ENCODE measurements at places on chromosomes 3 and 15.

DNA sequence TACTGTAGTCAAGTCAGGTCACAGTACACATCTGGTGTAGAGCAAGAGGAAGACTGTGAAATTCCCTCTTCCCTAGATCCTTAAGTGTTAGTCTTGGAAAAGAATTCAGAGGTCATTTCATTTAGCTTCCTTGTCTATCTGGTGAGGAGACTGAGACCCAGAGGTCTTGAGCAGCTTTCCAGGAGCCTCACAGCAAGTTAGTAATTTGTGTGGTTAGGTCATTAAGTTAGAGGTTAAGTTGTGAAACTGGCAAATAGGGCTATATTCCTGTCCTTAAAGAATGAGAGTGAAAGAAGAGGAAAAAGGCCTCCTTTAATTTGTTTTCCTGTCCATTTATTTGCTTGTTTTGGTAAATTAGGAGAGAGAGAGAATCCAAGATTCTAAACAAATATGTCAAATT is 9.0 kb downstream of the PODXL2 start:
- DNase-seq = no peak

- no peak for DNase-seq
These were observed 80.6 kb downstream of the ULK4 start for GRCh38 chr3:41881233-41881821.

DNA sequence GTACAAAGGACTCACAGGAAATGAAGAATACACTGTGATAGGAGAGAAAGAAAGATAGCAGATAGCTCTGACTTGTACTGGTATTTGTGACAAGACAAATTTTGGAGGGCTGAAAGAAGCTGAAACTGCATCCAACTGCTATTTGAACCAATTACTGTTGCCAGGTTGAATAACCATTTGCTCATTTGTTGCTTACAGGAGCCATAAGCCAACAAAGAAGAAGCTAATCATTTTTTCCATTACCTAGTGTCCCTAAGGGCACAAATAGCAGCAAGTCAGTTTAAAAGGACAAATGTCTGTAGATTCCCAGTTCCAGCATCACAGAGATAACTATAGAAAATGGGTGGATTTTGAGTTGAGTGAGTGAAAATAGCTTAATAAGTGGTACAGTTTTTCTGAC is 376.9 kb upstream of the ARPP21 start:
- DNase-seq = no peak

DNA sequence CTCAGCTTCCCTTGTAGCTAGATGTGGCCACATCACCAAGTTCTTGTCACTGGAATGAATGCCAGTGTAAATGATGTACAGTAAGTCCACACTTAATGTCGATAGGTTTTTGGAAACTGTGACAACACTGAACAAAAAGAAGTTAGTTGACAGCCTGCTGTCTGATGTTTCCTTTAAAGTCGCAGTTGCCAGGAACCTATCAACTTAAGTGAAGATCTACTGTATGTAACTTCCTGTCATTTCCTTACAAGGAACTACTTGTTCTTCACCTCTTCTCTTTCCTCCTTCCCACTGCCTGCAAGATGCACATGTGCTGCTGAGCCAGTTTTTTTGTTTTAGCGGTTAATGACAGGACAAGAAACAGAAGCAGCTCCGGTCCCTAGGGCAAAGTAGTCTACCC is 44.6 kb downstream of the HDGFL3 start:
- DNase-seq = no peak

DNA sequence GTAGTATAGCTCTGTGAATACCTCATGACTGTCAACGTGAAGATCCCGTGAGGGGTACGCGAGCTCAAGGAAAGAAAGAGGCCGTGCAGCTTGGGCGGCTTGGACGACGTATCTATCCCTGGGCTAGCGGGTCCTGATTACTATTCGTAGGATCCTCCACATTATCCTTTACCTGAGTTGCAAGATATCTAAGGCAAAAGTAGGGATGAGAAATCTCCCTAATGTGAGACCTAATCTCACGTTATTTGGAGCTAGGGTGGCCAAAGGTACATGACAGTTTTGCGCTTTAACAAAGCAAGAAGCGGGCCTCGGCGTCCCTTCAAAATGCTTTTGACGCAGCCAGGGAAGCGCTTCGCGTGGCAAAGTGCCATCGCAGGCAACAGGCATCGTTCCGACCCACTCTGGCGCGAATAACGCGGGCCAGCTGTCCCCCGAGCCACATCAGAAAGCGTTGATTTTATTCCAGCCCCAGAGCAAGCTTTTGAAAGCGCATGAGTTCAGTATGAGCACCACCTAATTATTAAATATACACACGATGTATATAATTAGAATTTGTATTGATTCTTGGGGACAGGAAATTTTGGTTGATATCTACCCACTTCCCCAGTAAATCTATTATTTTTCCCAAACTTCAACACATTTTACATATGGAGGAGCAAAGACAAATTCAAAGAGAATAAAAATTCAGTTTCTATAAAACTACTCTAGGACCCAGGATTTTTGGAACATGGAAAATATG is 2.5 kb upstream of the EOMES start:
- no peak for DNase-seq

- no peak for DNase-seq
These were observed 22.6 kb downstream of the MNS1 start for GRCh38 chr15:56442354-56442753.
